ENCODE measurements at places on chromosomes 7 and 10.

- no peak for DNase-seq
Measured at GRCh38 chr7:17183630-17184328, 114.7 kb upstream of the AHR start.

DNA sequence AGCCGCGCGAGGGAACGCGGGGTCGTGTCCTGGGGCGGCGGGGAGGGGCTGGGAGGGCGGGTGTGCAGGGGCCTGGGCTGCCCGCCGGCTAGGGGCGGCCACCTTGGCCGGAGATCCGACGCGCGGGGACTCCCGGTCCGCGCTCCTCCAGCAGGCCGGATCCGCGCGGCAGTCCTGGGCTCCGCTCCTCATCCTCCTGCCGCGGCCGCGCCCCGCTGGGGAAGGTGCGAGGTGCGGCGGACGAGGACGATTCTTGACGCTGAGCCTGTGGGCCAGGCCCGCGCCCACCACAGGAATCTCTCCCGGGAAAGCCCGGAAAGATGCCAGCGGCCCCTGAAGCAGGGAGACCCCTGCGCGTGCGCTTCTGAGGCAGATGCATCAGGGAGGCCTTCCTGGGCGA is 6.6 kb upstream of the OGDHL start:
- no peak for DNase-seq

DNA sequence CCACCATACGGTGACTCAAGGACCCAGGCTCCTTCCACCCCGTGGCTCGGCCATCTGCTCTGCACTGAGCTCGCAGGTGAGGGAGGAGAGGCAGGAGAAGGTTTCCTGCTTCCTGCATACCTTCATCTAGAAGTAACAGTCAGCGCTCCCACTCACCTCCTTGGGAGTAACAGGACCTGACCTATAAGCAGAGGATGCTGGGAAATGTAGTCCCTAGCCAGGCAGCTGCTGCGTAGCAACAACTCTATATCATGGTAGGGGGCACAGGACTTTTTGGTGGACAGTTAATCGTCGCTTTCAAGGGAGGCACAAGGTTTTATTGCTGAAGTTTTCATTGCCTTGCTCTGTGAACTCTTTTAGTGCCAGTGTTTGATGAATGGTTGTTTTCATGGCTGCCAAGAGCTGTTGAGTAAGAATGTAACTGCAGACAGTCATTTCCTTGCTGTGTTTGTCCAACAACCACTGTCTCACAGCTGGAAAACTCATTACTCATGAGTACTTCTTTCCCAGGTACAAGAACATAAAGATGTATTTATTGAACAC is 10.2 kb upstream of the ZFYVE27 start:
- no peak for DNase-seq

DNA sequence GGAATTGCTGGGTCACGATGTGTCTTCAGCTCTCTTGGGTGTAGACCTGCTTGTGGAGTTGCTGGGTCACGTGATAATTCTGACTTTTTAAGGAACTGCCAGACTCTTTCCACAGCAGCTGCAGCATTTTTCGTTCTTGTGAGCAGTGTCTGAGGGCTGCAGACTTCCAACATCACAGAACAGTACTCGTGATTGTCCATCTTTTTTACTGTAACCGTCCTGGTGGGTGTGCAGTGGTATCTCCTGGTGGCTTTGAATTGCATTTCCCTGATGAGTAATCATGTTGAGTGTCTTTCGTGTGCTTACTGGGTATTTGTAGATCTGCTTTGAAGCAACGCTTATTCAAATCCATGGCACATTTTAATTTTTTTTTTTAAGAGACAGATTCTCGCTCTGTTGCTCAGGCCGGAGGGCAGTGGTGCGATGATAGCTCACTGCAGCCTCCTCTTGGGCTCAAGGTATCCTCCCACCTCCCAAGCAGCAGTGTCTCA is 22.7 kb downstream of the INPP5A start:
- DNase-seq: no peak

GRCh38 chr10:124671486-124672075 is 72.6 kb downstream of the FAM53B start:
- DNase-seq: no peak

- DNase-seq: no peak
Measured at GRCh38 chr7:76246804-76247389, 45.2 kb downstream of the SRRM3 start.

DNA sequence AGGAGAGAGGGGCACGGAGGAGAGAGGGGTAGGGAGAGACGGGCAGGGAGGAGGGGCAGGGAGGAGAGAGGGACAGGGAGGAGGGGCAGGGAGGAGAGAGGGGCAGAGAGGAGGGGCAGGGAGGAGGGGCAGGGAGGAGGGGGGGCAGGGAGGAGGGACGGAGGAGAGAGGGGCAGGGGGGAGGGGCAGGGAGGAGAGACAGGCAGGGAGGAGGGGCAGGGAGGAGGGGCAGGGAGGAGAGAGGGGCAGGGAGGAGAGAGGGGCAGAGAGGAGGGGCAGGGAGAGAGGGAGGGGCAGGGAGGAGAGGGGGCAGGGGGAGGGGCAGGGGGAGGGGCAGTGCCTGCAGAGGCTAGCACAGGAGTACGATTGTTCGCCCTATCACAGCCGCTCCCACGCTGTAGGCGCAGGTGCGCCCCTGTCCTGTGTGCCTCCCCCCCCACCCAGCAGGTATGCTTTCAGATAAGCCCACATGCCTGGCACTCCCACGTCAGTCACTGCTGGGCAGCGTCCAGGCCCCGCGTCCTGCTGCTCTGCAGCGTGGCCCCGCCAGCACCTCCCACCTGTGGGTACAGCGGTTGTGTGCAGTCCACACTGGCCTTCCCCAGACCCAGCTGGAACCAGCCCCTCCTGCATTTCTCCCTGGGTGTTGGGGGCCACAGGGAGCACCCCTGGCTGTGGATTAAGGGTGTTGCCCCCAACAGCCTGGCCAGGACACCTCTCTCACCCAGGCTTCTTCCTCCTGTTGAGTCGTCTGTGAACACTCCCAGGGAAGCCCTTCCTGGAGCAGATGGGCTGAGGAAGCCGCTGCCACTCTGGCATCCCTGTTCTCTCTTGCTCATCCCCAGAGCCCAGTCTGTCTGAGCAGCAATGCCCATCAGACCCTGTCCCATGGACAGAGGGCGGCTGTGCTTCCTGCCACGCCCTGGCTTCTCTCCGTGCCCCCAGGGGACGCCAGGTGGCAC is 10.8 kb downstream of the NKX6-2 start:
- no peak for DNase-seq

DNA sequence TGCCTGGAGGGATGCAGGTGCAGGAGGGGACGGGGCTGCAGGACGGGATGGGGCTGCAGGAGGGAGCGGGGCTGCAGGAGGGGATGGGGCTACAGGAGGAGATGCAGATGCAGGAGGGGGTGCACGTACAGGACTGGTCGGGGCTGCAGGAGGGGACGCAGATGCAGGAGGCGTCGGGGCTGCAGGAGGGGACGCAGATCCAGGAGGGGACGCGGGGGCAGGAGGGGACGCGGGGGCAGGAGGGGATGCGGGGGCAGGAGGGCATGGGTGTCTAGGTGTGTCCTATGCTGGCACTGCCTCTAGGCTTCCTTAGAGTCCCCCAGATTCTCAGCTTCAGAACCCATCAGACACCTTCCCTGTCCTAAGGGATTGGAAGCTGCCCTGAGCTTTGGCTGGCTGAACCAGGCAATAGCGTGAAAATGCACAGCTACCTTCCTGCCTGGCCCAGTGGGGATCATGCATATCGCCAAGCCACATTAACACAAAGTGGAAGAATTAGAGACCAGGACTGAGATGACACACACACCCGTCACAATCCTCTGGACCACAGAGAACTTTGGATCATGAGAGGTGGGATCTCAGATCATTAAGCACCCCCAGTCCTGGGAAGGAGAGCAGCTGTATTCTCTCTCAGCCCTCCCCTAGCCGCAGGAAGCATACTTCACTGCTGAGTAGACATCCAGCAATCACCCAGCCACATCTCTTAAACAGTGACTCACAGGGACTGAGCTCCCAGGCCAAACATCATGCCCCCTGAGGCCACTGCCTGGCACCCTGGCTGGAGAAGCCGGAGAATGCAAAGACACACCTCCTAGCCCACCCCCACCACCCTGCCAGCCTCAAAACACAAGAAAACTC is 67.3 kb downstream of the VWA2 start:
- DNase-seq: no peak

- no peak for DNase-seq
Measured at GRCh38 chr10:119669975-119670640, 18.9 kb downstream of the BAG3 start.

GRCh38 chr7:108270385-108271015 is 140.3 kb upstream of the LAMB4 start:
- no peak for DNase-seq

DNA sequence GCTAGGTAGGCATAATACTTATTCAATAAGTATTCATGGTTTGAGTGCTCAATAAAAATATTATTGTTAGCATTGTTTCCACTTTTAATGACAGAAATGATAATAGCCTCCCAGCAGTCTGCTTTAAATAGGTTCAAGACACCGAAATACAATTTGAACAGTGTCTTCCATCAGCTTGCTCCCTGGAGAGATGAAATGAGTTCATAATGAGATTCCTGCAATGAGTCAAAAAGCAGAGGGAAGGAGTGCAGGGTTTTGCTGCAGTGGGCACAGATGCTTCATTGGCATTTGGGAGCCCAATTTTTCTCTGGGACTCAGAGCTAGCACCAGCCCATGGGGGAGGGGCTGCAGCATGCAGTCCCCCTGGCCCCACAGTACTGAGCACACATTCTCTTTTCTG is 32.6 kb upstream of the CHCHD3 start:
- no peak for DNase-seq

GRCh38 chr7:113128031-113128430 is 9.7 kb upstream of the SMIM30 start:
- DNase-seq: no peak

- no peak for DNase-seq
Measured at GRCh38 chr10:90087197-90088023, 386.0 kb downstream of the KIF20B start.
